ENCODE measurements at places on chromosomes 7 and 10.

GRCh38 chr10:99620711-99621453 lies 643 bp upstream of the SLC25A28 start:
- DNase-seq: no peak
- no peak overlapping the region for H3K27ac ChIP-seq
- no peaks in the 10 kb centered on the region for H3K27me3 ChIP-seq
- peak overlapping the region; percentile 78 for H3K4me3 ChIP-seq
- no peaks in the 10 kb centered on the region for H3K36me3 ChIP-seq

- no peak for DNase-seq
- H3K27me3 ChIP-seq: peaks cover 92% of the 10 kb centered on the region
Observed at GRCh38 chr10:99537086-99537988, 4.6 kb downstream of the NKX2-3 start.

DNA sequence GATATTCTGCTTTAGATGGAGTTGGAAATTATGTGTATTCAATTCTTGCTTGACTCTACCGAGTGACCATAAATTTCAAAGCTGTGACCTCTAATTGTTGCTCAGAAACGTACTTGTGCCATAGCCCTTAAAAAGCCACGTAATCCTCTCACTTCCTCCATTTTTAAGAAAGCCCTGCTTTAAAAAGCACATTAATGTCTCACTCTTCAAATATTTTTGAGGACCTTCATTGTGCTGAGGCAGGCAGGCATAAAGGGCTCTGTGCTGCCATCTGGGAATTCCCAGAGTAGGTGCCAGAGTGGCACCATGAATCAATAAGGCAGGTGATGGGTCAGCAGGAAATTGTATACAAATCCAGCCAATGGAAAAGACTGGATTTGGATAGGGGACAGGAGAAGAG lies 97.7 kb upstream of the FAM204A start:
- H3K27me3 ChIP-seq: no peaks in the 10 kb centered on the region
- no peaks in the 10 kb centered on the region for H3K4me1 ChIP-seq
- H3K4me3 ChIP-seq: no peak overlapping the region
- no peaks in the 10 kb centered on the region for H3K36me3 ChIP-seq

DNA sequence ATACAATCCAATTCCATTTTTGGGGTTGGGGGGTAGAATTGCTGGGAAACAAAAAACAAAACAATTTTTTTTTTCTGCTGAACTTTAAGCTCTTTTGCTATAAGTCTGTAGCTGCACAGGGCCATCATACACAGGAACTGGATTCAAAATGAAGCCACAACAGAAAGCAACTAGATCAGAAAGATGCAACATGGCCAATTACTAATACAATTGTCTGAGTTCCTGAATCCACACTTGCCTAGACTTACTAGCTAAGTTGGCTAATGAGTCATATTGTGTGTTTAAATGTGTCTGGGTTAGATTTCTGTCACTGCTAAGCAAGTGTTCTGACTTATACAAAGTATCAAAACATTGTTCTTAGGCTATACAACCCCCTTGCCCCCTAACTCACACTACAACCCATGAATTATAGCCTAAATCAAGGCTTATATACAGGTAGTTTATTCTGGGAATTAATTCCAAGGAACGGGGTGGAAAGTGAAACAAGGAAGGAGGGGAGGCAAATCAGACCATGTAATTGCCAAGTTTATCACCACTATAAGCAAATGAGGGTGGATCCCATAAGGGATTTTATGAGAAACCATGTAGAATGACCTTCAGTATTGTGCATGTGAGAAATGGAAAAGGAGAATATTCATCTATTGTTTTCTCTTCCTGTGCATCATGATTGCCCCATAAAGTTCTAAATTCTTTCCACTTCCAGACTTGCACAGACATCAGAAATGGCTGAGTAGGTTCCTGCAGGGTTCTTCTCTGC lies 337.9 kb upstream of the SORCS1 start:
- no peak overlapping the region for H3K27ac ChIP-seq
- no peaks in the 10 kb centered on the region for H3K27me3 ChIP-seq
- H3K36me3 ChIP-seq: no peaks in the 10 kb centered on the region
- no peaks in the 10 kb centered on the region for H3K4me1 ChIP-seq

GRCh38 chr7:154375956-154376355 lies 323.8 kb downstream of the DPP6 start:
- no peaks in the 10 kb centered on the region for H3K27me3 ChIP-seq
- no peaks in the 10 kb centered on the region for H3K36me3 ChIP-seq
- H3K4me3 ChIP-seq: no peak overlapping the region
- no peak for DNase-seq
- no peak overlapping the region for H3K27ac ChIP-seq

- no peak overlapping the region for H3K4me3 ChIP-seq
- no peaks in the 10 kb centered on the region for H3K36me3 ChIP-seq
- no peak for DNase-seq
- no peaks in the 10 kb centered on the region for H3K27me3 ChIP-seq
Observed at GRCh38 chr7:1523844-1524243, 6.7 kb upstream of the MAFK start.

- H3K4me1 ChIP-seq: no peaks in the 10 kb centered on the region
- no peak for DNase-seq
- H3K27ac ChIP-seq: no peak overlapping the region
- no peak overlapping the region for H3K4me3 ChIP-seq
- H3K36me3 ChIP-seq: no peaks in the 10 kb centered on the region
Observed at GRCh38 chr10:52747694-52748093, 24.9 kb downstream of the MBL2 start.

GRCh38 chr7:36657036-36657660 lies 67.1 kb downstream of the AOAH start:
- H3K27me3 ChIP-seq: no peaks in the 10 kb centered on the region
- no peak for DNase-seq
- no peak overlapping the region for H3K4me3 ChIP-seq
- H3K36me3 ChIP-seq: no peaks in the 10 kb centered on the region
- no peak overlapping the region for H3K27ac ChIP-seq

GRCh38 chr7:134284011-134284410 lies 32.7 kb downstream of the SLC35B4 start:
- DNase-seq: no peak
- H3K4me3 ChIP-seq: no peak overlapping the region
- H3K27me3 ChIP-seq: no peaks in the 10 kb centered on the region
- H3K4me1 ChIP-seq: no peaks in the 10 kb centered on the region
- 0 out of 2 replicates have a peak, but pooled peaks cover 2% of the 10 kb centered on the region for H3K36me3 ChIP-seq
- H3K27ac ChIP-seq: no peak overlapping the region

DNA sequence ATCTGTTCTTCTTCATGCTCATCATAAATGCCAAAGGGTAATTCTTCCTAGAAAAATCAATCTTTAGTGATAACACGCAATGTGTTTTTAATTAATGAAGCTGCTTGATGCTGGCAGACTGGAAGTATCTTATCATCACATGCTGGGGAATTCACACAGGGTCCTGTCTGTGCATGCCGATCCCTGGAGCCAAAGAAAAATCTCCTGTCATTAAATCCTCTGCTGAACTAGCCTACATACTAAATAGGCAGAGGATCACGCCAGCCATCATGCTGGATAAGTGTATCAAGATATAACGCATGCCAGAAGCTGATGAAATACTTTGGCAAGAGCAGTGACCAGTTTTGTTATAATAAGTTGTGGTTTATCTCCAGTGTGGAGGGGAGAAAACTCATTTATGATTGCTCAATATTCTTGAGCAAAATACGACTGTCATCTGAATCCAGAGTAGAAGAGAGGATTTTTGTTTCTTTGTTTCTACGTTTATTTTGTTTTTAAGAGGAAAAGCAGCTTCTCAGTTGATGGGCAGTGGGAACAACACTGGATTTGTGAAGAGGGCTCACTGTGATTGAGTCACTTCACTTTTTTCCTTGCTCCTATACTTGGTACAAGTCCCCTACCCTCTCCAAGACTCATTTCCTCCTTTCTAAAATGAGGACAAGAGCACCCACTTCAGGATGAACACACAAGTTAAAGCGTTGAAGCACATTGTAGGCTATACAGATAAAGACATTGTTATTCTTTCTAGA lies 649.1 kb downstream of the TNS3 start:
- H3K36me3 ChIP-seq: no peaks in the 10 kb centered on the region
- DNase-seq: no peak
- no peaks in the 10 kb centered on the region for H3K27me3 ChIP-seq
- no peak overlapping the region for H3K27ac ChIP-seq

GRCh38 chr10:122142641-122143237 lies 128.4 kb upstream of the BTBD16 start:
- no peak overlapping the region for H3K27ac ChIP-seq
- peaks cover 2% of the 10 kb centered on the region for H3K36me3 ChIP-seq
- H3K4me1 ChIP-seq: 0 out of 2 replicates have a peak, but pooled peaks cover 1% of the 10 kb centered on the region

GRCh38 chr7:148398844-148399365 lies 191.7 kb upstream of the C7orf33 start:
- H3K4me1 ChIP-seq: peaks cover 9% of the 10 kb centered on the region
- H3K4me3 ChIP-seq: no peak overlapping the region
- H3K36me3 ChIP-seq: no peaks in the 10 kb centered on the region

- no peaks in the 10 kb centered on the region for H3K27me3 ChIP-seq
- H3K27ac ChIP-seq: no peak overlapping the region
- no peaks in the 10 kb centered on the region for H3K4me1 ChIP-seq
- no peaks in the 10 kb centered on the region for H3K36me3 ChIP-seq
Observed at GRCh38 chr7:24042028-24042427, 242.0 kb upstream of the NPY start.

- no peak for DNase-seq
- H3K27ac ChIP-seq: no peak overlapping the region
- H3K27me3 ChIP-seq: no peaks in the 10 kb centered on the region
Observed at GRCh38 chr7:33411020-33411419, 281.7 kb downstream of the BBS9 start.

DNA sequence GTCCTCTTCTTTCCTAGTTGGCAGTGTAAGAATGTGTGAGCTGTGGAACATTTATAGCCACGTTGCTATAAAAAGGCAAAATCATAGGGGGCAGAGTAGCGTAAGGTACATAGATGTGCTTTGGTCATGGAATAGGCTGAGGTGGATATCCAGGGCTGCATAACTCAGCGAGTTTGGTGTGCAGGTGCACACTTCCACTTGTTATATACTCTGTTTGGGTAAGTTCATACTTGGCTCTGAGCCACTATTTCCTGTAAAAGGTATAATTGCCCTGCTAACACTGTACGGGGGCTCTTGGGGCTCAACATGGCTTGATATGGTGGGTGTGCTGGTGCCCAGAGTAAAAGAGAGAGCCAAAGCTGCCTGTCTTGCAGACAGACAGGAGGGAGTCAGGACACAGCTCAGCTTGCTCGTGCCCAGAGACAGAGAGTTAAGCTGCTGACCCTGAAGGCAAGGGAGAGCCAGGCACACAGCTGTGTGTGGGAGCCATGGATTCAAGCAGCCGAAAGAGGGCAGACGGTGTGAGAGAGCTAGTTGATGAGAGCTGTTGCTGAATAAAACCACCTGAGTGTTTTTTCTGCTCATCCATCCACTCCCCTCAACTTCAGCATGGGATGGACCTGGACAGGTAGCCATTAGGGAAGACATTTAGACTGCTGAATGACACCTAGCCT lies 126.7 kb downstream of the DKK1 start:
- H3K4me3 ChIP-seq: no peak overlapping the region
- no peaks in the 10 kb centered on the region for H3K27me3 ChIP-seq
- no peak for DNase-seq

GRCh38 chr10:50512214-50512595 lies 111.6 kb downstream of the SGMS1 start:
- no peaks in the 10 kb centered on the region for H3K27me3 ChIP-seq
- DNase-seq: no peak
- no peak overlapping the region for H3K27ac ChIP-seq
- H3K4me1 ChIP-seq: no peaks in the 10 kb centered on the region
- H3K4me3 ChIP-seq: no peak overlapping the region

- no peaks in the 10 kb centered on the region for H3K36me3 ChIP-seq
- H3K4me3 ChIP-seq: no peak overlapping the region
- H3K27me3 ChIP-seq: peaks cover 7% of the 10 kb centered on the region
- no peak overlapping the region for H3K27ac ChIP-seq
- DNase-seq: no peak
- H3K4me1 ChIP-seq: no peaks in the 10 kb centered on the region
Observed at GRCh38 chr7:131904760-131905327, 348.4 kb upstream of the PODXL start.

DNA sequence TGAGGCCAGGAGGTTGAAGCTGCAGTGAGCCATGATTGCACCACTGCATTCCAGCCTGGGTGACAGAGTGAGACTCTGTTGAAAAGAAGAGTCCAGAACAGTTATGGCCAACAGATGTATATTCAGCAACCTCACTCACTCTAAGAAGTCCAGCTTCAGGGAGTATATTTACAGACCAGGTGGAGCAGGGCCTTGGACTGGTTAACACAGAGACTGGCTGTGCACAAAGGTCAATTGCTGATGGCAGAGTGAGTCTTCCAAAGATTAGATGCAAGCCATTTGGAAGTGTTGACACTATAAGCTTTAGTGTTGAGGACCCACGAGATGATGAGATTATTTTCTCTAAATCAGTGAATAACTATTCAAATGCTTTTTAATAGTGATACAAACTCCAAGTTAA lies 24.9 kb downstream of the CLRN3 start:
- no peaks in the 10 kb centered on the region for H3K27me3 ChIP-seq
- no peak overlapping the region for H3K4me3 ChIP-seq
- DNase-seq: no peak
- no peak overlapping the region for H3K27ac ChIP-seq
- no peaks in the 10 kb centered on the region for H3K36me3 ChIP-seq

DNA sequence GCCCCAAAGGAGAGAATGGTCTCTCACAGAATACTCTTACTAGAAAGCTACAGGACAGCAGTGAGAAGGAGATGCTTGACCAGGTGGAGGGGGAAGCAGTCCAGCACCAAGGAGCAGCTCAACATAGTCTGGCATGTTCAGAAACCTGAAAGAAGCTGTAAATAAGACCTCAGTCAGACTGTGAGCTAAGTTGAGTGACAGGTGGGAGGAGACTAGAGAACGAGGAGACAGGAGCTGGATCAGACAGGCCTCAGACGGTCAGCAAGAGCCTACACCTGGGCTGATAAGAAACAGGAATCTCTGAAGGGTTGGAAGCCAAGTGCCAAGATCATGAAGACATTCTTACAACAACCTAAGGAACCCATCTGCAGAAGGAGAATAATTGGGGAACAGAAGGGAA lies 54.5 kb downstream of the ELMO1 start:
- H3K36me3 ChIP-seq: no peaks in the 10 kb centered on the region
- H3K27me3 ChIP-seq: no peaks in the 10 kb centered on the region
- no peak overlapping the region for H3K27ac ChIP-seq
- H3K4me1 ChIP-seq: peaks cover 6% of the 10 kb centered on the region

GRCh38 chr10:49595713-49596492 lies 14.2 kb upstream of the SLC18A3 start:
- H3K36me3 ChIP-seq: no peaks in the 10 kb centered on the region
- H3K27me3 ChIP-seq: no peaks in the 10 kb centered on the region
- H3K4me1 ChIP-seq: peaks cover 1% of the 10 kb centered on the region

DNA sequence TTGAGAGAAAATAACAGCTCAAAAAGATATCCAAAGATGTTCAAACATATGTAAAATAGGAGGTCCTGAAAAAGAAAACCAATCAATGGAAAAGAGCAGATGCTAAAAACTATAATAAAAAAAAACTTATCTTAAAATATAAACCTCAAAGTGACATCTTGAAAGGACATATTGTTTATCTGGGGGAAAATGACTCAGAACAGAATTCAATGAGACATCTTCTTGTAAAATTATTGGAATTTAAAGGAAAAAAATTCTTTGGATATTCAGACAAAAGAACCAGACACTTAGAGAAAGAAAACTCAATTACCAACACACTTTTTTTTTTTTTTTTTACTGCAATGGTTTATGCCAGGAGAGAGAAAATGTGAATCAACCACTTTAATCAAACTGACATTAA lies 58.9 kb downstream of the NAMPT start:
- no peaks in the 10 kb centered on the region for H3K27me3 ChIP-seq
- no peaks in the 10 kb centered on the region for H3K4me1 ChIP-seq
- no peak for DNase-seq
- no peaks in the 10 kb centered on the region for H3K36me3 ChIP-seq
- no peak overlapping the region for H3K27ac ChIP-seq

GRCh38 chr7:87058744-87059524 lies 520 bp downstream of the ELAPOR2 start:
- no peak for DNase-seq
- no peaks in the 10 kb centered on the region for H3K4me1 ChIP-seq
- no peaks in the 10 kb centered on the region for H3K27me3 ChIP-seq
- no peaks in the 10 kb centered on the region for H3K36me3 ChIP-seq
- peak overlapping the region; percentile 53 for H3K4me3 ChIP-seq
- no peak overlapping the region for H3K27ac ChIP-seq
